ENCODE measurements at places on chromosomes 1 and 21. TPM values are rescaled to one million over a fixed set of nuclear protein-coding genes. Genes with fewer than 3 reads are reported as not detected.

DNA sequence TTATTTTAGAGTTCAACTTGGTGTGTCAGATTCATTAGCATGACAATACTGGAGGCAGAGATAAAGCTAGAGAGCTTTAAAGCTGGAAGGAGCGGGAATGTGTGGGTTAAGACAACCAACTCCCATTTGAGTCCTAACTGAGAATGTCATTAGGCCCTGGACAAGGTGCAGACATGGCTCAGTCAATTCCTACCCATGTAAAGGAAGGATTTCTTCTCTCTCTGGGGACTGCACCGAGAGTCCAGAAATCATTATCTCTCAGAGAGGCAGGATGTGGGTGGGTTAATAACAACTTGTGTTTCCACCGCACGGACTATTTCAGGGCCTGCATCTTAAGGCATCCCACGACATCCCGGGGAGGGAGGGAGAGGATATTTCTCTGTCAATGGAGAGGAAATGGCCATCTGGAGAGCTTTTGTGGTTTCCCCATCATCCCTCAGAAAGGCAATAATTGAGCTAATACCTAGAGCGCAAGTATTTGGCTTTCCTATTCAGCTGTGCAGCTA is 46.7 kb upstream of the SARS1 start:
- DNase-seq, result peak; percentile 58

The TAS1R1 gene
- under 0.01 TPM for total RNA-seq

DNA sequence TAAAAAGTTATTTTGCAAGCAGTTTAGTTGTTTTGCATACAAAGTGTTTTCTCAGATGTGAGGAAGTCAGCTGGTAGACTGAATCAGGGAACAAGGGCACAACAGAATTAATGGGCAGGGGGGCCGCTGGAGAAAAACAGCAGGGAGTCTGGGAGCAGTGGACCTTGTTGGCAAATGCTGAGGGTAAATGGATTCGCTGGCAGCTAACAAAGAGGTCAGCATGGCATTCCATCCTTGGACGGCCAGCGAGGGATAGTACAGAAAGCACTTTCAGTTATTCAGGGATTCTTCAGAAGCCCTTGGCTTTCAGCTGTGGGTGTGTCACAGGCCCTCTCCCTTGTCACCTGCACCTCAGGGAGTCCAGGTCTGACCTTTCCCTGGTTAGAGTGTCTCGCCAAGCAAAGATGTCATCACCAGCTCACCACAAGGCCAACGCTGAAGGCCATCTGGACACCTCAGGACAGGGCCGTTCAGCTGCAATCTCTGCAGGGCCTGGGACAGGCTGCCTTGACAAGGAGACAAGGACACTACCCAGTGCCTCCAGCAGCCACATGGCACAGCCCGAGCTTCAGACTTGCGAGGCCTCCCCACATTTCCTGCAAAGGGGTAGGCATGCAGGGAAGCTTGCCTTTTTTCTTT is 90.4 kb downstream of the KCNN3 start:
- DNase-seq, result no peak

- no peak for DNase-seq
Measured at GRCh38 chr1:104105465-104105864, 355.8 kb downstream of the AMY1C start.

DNA sequence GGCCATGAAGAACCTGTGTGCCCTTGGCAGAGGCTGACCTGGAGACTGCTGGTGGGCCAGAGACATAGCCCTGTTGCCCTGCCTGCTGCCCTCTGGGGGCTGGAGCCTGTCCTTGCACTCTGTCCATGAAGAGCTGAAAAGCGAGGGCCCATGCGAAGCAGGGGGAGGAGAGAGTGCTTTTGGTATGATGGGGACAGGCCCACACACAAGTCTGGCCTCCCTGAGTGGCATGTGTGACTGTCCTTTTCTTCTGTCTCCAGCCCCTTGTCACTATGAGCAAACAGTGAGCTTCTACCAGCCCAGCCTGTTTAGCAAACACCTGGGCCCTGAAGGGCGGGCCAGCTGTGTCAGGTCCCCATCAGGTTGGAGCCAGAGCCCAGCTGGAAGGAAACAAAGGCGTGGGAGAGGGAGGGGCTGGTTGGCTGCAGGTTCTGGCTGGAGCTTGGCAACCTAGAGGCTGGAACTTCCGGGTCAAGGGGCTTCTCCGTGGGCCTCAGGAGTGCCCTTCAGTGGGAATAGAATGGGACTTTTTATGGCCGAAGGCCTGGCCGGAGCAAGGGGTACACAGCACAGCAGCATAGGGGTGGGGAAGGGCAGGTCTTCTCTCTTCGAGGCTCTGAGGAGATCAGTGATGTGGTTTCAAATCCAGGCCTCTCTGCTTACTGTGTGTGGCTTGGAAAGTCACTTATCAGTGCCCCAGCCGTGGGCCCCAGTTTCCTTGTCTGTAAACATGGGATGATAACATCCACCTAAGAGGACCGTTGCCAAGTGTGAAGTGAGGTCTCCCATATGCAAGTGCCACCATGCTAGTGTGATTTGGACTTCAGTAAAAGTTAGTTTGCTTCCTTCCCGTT is 14.3 kb downstream of the QSOX1 start:
- peak; percentile 44 for DNase-seq

- no peak for DNase-seq
Measured at GRCh38 chr1:15441247-15441646, 3.0 kb downstream of the CTRC start.

The HSD3B1 gene
- total RNA-seq, result not detected

The XCL1 gene
- 0.32 TPM for total RNA-seq

DNA sequence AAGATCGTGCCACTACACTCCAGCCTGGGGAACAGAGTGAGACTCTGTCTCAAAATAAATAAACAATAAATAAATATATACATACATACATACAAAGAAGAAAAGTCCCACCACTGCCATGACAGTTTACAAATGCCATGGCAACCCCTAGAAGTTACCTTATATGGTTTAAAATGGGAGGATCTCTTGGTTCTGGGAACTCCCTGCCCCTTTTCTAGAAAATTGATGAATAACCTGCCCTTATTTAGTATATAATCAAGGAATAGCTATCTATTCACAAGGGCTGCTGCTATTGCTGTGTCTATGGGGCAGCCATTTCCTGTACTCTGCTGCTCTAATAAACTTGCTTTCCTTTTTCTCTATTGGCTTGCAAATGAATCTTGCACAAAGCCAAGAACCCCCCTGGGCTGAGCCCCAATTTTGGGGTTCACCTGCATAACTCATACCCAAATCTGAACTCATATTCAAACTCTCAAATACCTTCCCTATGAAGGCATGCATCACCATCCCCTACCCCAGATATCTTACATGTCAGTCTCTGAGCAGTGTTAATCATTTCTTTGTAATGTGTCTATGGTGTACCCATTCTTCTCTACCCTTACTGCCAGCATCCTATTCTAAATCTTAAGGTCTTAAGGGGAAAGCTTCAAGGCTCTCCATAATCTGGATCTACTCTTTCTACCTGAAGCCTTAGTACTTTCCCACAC is 9.0 kb downstream of the GON4L start:
- no peak for DNase-seq

- DNase-seq, result peak; percentile 89
Measured at GRCh38 chr1:67652800-67653199, 32.2 kb upstream of the GADD45A start.

The ELK4 gene
- total RNA-seq, result 23.5 TPM

- DNase-seq, result no peak
Measured at GRCh38 chr1:51946300-51946699, 44.2 kb downstream of the RAB3B start.

The OLFM3 gene
- not detected for total RNA-seq

DNA sequence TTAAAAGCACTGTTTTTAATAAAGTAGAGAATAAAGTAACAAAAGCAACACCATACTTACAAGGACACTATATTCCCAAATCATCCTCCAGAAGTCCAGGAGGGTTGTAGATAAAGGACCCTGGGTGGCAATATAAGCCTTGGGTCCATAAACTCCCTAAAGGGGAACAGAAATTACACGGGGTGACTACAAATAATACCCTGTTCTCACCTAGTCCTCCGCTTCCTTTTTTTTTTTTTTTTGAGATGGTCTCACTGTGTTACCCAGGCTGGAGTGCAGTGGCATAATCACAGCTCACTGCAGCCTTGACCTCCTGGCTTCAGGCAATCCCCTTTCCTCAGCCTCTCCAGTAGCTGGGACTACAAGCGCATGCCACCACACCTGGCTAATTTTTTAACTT is 13.1 kb downstream of the PTPN22 start:
- DNase-seq, result no peak

GRCh38 chr1:26352338-26352679 is 1.6 kb downstream of the CRYBG2 start:
- no peak for DNase-seq

The OR6N1 gene
- total RNA-seq, result not detected

DNA sequence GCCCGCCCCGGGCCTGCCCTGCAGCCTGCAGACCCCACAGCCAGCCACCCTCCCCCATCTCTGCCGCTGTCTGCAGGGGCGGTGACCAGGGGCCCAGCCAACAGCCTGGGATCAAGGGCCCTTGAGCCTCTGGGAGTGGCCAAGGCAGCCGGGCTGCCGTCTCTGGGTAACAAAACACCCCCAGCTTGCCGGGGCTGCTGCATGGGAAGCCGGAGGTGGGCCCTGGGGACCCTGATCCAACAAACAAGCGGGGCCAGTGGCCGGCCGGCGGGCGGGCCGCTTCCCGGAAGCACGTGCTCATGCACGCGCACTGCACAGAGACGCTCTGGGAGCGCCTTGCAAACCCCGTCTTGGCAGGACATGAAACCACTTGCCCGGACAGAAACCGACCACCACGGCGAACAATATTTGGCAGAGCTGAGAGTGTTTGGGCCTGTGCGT is 13.2 kb downstream of the MEGF6 start:
- no peak for DNase-seq

The FNDC5 gene
- total RNA-seq, result 0.43 TPM

- DNase-seq, result peak; percentile 30
Measured at GRCh38 chr21:34148419-34148804, 75.0 kb downstream of the MRPS6 start.

GRCh38 chr1:154749078-154749760 is 120.9 kb downstream of the KCNN3 start:
- no peak for DNase-seq

DNA sequence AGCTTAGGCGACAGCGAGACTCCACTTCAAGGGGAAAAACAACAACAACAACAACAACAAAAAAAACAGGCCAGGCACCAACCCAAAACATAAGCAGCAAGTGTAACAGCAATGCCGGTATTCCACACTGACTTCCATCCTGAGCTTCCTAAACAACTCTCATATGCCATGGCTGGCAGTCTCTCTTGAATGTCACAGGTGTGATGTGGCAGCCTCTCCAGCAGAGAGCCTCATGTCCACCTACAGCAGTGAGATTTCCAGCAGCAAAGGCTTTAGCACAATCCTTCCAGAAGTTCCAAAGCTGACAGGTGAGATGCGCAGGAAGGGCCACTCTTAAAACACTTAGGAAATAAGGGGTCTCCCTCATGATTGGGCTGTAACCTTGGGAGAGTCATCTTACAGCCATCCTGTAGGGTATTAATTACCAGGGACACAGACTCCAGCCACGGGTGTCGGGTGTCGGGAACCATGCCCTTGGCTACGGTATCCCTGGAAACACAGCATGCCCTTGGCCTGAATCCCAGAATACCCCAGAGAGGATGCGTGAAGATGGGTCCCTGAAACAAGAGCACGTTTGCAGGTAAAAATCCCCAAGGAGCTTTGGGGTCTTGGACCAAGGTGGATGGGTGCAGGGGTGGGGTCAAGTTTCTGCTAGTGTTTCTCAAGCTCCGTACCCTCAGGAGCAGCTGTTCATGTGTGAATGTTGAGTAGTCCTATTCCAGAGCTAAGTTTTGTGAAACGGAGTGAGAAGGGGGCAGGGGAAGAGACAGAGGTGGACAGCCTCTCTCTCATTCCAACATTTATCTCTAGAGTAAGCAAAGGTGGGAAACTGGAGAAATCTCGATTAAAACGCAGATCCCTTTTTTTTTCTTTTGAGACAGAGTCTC is 31.4 kb downstream of the CLSTN1 start:
- peak; percentile 25 for DNase-seq

Data from fibroblast of villous mesenchyme (primary cell).